Renal cortical epithelial cell (primary cell): ENCODE measurements at places on chromosomes 16 and 17. TPM values are rescaled to one million over a fixed set of nuclear protein-coding genes. Genes with fewer than 3 reads are reported as not detected.

Gene ASPA
- total RNA-seq, result 0.20 and 0.87 TPM in 2 replicates

Gene UNC13D
- total RNA-seq, result 0.70 and 0.87 TPM in 2 replicates

Gene CORO6
- total RNA-seq, result 3.3 and 4.4 TPM in 2 replicates

Gene KRTAP16-1
- total RNA-seq, result not detected in 2 replicates

Gene CCL14
- not detected in 2 replicates for total RNA-seq

Gene INCA1
- total RNA-seq, result 0.40 and 0.69 TPM in 2 replicates

Gene CX3CL1
- 10.1 and 12.5 TPM in 2 replicates for total RNA-seq

Gene KRT32
- not detected in 2 replicates for total RNA-seq

Gene SLFN12L
- total RNA-seq, result 0.05 TPM in 1 of 2 replicates, not detected in the other

Gene FOXJ1
- total RNA-seq, result 0.17 and 1.1 TPM in 2 replicates

Gene PIPOX
- total RNA-seq, result 0.94 TPM in 1 of 2 replicates, not detected in the other

Gene HOXB9
- total RNA-seq, result 17.5 and 49.2 TPM in 2 replicates

Gene SYCE1L
- 1.4 and 3.5 TPM in 2 replicates for total RNA-seq

Gene SYNGR3
- 2.0 and 8.0 TPM in 2 replicates for total RNA-seq

Gene BHLHA9
- not detected in 2 replicates for total RNA-seq

Gene CSNK1D
- total RNA-seq, result 55.4 and 115 TPM in 2 replicates

Gene OR1A1
- not detected in 2 replicates for total RNA-seq

Gene HEATR9
- not detected in 2 replicates for total RNA-seq

Gene PDILT
- total RNA-seq, result not detected in 2 replicates

Gene KRT20
- total RNA-seq, result not detected in 2 replicates

Gene PCTP
- 24.0 and 26.0 TPM in 2 replicates for total RNA-seq

Gene KIF2B
- total RNA-seq, result not detected in 2 replicates

Gene SULT1A4
- total RNA-seq, result 2.1 and 3.3 TPM in 2 replicates

Gene FBXW10
- 0.05 TPM in 1 of 2 replicates, not detected in the other for total RNA-seq

Gene CA10
- total RNA-seq, result not detected in 2 replicates

Gene TP53TG3F
- total RNA-seq, result not detected in 2 replicates

Gene DPEP3
- total RNA-seq, result not detected in 2 replicates

Gene SNX20
- total RNA-seq, result not detected in 2 replicates

Gene SLFN11
- 6.0 and 8.2 TPM in 2 replicates for total RNA-seq

Gene PHB1
- total RNA-seq, result 166 and 219 TPM in 2 replicates

Gene KCNG4
- not detected in 2 replicates for total RNA-seq

Gene KRT27
- not detected in 2 replicates for total RNA-seq

Gene TP53TG3B
- not detected in 2 replicates for total RNA-seq

Gene TMEM238L
- not detected in 2 replicates for total RNA-seq

Gene KRTAP3-2
- total RNA-seq, result not detected in 2 replicates

Gene TBC1D3E
- not detected in 2 replicates for total RNA-seq

Gene IRX3
- total RNA-seq, result under 0.01 and 14.6 TPM in 2 replicates

Gene C16orf87
- 13.5 and 14.2 TPM in 2 replicates for total RNA-seq

Gene TBC1D3H
- total RNA-seq, result not detected in 2 replicates

Gene CLEC10A
- total RNA-seq, result not detected in 2 replicates

Gene TLCD1
- total RNA-seq, result 8.1 and 18.2 TPM in 2 replicates

Gene CCL5
- not detected in 2 replicates for total RNA-seq

Gene PTX4
- total RNA-seq, result not detected in 2 replicates

Gene BAHCC1
- total RNA-seq, result 0.69 and 13.2 TPM in 2 replicates

Gene SRL
- total RNA-seq, result 0.20 TPM in 1 of 2 replicates, not detected in the other

Gene MARCHF10
- total RNA-seq, result 0.17 and 0.60 TPM in 2 replicates

Gene KRT31
- not detected in 2 replicates for total RNA-seq

Gene DNAH3
- total RNA-seq, result 0.40 TPM in 1 of 2 replicates, not detected in the other

Gene CCL17
- total RNA-seq, result not detected in 2 replicates

Gene TEX19
- total RNA-seq, result 0.05 TPM in 1 of 2 replicates, not detected in the other

Gene KRTAP2-2
- total RNA-seq, result 0.15 TPM in 1 of 2 replicates, not detected in the other

Gene KRTAP4-3
- not detected in 2 replicates for total RNA-seq

Gene ATMIN
- total RNA-seq, result 43.1 and 55.4 TPM in 2 replicates

Gene SULT1A2
- total RNA-seq, result 0.45 TPM in 1 of 2 replicates, not detected in the other

Gene CRYM
- total RNA-seq, result 4.7 and 5.0 TPM in 2 replicates

Gene TGFB1I1
- 26.5 and 31.4 TPM in 2 replicates for total RNA-seq

Gene BAIAP3
- 2.1 and 3.0 TPM in 2 replicates for total RNA-seq

Gene CCDC200
- total RNA-seq, result not detected in 2 replicates

Gene SLC38A8
- total RNA-seq, result not detected in 2 replicates
